ENCODE measurements at places on chromosomes 3 and 15.

DNA sequence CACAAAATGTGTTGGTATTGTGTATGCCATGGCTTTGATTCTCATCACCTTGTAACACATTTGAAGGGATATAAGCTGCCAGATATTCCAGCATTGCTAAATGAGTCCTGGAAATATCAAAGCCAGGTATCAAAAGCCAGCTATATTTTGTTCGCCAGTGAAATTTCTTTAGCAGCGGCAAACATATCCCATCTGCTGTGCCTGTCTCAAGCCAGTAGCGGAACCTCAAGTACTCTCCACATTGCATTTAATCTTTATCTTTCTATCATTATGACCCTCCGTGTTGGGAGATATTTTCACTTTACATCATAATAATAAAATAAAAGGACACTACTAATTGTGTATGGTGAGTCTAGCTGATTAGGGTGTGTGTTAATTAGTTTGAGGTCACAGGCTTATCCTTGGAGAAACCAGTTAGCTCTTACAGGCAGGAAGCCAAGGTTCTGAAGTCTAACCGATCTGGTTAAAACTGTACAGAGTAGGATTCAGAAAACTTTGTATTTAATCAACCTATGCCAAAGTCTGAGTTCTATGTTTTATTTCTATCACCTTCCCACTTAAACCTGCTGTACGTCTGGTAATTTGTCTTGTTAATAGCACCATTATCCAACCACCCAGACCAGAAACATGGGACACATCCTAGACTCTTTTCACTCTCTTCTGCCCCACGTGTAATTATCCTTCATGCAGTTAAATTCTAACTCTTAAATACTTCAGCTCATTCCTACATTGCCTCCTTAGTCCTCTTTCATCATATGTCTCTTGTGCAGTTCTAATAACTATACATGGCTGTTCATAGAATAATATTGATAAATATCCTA, 14.5 kb downstream of the TIPARP start:
- DNase-seq: no peak

DNA sequence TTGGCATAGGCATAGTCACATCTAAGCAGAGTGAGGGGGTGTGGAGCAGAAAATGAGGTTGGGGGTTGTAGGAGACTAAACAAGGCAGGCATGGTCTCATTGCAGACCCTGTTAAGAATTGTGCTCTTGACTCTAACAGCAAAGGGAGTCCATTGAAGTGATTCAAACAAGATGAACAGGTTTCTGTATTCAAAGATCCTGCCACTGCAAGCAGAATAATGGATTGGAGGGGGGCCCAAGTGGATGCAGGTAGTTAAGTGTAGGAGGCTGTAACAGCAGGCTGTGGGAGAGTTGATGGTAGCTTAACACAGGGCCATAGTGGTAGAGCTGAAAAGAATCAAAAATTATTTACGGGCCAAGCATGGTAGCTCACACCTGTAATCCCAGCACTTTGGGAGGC, 34.4 kb downstream of the CASR start:
- no peak for DNase-seq

- DNase-seq: no peak
Observed at GRCh38 chr3:47365213-47366153, 15.3 kb upstream of the PTPN23 start.

DNA sequence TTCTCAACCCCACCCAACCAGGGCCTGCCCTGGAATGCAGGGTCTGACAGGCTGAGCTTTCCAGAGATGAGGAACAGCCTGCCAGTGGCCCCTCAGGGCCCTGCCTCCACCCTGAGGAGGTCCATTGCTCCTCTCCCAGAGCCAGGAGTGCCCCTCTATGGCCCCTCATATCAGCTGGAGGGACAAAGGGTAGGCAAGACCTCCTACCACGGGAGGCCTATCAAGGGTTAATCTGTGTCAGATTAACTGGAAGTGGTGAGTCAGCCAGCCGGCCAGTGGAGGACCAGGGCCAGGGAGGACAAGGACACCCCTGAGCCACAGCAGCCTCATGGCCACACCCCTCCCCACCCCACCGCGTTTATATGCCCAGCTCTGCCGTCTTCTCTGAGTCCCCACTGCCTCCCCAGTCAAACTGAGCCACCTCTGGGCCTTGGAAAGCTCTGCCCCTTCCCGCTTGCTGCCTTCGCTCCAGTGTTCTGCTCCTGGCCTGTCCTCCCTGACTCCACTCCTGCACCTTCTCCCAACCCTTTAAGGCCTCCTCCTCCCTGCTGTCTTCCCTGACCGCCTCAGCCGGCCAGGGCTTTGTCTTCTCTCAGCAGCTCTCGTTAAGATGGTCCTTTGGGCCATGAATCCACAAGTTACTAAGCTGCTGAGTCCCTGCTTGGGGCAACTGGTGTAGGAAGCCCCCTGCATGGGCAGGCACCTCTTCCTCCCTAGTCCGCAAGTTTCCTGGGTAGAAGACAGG, 6.5 kb downstream of the CCDC33 start:
- DNase-seq: no peak

GRCh38 chr3:150183678-150184425, 213.2 kb upstream of the PFN2 start:
- DNase-seq: peak; percentile 18

DNA sequence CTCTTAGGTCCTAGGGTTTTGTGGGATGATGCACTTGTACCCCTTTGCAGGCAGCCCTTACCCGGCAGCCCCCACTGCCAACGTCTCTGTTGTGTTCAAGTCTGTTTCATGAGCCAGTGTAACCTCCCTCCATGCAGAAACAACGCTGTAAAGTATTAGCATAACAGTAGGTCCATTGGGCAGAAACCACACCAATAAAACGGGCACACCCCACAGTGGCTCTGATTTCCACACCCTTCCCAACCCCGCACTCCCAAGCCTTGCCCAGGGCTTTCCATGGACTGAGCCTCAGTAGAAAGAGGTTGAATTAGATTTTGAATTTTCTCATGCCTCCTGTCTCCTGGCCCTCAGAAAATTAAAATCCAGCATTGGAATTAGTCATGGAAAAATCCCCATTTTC, 124.5 kb downstream of the CACNA1D start:
- DNase-seq: no peak

DNA sequence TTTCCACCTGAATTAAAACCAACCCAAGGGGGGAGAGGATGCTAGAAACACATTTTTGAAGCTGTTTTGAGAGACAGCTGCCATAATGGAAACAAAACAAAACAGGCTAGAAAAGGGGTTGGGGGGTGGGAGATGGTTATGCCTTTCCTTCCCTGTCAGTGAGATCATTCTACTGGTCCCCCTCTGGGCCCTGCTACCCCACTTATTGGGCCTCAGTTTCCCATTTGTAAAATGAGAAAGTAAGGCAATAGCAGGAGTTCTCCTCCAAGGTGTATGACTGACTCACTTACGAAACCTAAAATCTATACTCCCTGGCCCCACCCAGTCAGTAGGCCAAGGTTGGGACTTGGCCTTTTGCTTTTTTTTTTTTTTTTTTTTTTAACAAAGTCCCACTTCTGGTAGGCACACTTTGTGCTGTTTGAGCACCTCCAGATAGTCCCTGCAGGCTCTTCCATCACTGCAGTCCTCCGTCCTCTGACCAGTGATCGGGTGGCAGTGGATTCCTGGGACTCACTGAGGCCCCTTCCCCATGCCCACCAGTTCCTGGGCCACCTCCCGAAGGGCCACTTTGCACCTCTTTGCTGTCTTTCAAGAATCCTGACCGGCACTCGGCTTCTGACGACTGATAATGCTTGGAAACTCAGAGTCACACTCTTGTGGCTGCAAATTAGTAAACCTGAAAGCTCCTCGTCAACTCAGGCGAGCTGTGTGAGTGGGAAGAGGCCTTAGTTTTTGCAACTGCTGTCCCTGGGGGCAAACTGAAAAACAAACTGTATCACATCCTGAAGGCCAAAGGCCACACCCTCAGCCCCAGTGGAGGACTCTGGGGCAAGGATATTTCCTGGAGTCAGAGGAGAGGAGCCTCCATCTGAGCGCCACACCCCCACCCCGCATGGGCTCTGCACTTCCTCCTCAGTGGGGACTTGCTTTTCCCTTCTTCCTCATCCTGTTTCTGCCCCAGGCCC, 6.7 kb upstream of the PSTPIP1 start:
- no peak for DNase-seq

- no peak for DNase-seq
Observed at GRCh38 chr3:83122774-83123350, 1361.4 kb upstream of the GBE1 start.

DNA sequence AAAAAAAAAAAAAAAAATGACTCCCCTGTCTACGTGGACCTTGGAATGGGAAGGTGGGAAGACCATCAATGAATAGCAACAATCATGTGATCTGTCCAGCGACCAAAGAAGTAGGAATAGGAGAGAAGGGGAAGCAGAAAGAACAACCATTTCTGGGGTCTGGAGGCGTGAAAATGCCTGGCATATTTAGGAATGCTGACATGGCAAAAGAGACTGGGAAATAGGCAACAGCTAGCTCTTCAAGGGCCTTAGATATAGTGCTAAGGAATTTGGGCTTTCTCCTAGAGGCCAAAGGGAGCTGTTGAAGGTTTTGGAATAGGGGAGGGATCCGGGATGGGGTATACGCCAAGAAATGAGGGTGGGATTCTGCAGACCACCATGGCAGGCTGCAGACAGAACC, 5.9 kb downstream of the SLC22A13 start:
- DNase-seq: no peak
